CD4-positive, alpha-beta T cell treated with Interleukin-6 for 4 hours (primary cell): ENCODE measurements at places on chromosomes 3 and 15.

DNA sequence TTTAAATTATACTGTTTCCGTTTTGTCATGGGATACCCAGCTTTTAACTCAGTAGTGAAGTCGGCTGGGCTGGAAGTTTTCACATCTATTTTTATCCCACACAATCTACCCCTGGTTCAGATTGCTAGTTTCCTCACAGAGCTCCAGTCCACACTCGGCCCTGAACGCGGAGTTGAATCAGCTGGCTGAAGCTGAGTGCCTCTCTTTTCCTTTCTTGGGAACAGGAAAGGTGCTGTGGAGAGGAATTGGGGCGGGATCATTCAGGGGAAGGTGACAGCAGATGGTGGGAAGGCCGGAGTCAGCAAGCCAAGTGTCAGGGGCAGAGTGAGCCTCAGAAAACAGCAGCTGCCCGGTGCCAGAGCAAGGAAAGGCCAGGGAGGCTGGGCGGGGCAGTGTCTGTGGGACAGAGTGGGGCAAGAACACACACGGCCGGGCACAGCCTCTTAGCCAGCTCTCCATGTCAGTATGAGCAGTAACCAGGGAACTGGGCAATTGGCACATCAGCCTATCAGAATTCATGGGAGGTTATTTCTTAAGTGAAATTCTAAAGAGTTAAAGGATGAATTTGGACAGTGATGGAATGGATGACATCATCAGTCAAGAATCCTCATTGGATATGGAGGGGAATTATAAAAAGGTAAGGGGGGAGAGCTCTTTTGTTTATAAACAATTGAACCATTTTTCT is 135.7 kb upstream of the IL12A start:
- DNase-seq = no peak

- DNase-seq = no peak
Observed at GRCh38 chr15:42154956-42155355, 1.5 kb downstream of the PLA2G4F start.

GRCh38 chr3:151792411-151792810 is 21.5 kb upstream of the AADAC start:
- no peak for DNase-seq

DNA sequence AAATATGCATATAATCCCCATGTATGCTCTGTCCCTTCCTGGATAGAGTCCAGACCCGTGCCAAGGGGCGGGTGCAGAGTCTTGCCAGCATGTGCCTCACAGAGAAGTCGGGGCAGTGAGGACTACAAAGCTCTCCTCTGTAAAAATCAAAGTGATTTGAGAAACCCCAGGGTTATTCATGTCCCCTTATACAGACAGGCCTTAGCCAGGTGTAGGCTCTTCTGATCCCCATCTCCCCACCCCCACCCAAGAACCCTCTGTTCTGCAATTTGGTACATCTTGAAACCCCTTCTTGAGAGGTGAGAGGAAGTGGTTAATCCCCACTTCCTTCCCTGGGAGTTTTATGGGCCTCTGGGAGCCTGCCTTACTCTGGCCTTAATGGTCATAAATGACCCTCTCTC is 24.7 kb downstream of the TRIM71 start:
- DNase-seq = no peak

DNA sequence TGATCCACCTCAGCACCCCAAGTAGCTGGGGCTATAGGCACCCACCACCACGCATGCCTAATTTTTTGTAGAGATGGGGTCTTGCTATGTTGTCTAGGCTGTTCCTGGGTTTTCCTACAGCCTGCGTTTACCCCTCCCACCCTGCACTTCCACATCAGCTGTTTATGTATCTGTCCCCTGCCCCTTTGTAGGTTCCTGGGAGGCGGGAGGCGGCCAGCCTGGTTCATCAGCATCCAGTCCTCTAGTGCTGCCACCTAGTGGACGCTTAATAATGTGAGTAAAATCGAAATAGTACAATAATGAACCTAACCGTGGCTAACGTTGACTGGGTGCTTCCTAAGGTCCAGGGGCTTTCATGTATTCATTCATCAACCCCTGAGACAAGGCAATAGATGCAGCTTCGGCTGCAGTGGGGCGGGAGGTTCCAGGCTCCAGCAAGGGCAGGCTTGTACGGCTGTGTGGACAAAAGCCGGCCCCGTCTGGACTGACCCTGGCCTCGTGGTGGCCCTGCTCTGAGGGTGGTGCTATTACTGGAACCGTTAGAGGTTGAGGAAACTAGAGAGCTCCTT is 1.2 kb upstream of the LCTL start:
- peak; percentile 67 for DNase-seq

GRCh38 chr3:191952186-191952585 is 491.2 kb downstream of the PYDC2 start:
- DNase-seq = no peak

DNA sequence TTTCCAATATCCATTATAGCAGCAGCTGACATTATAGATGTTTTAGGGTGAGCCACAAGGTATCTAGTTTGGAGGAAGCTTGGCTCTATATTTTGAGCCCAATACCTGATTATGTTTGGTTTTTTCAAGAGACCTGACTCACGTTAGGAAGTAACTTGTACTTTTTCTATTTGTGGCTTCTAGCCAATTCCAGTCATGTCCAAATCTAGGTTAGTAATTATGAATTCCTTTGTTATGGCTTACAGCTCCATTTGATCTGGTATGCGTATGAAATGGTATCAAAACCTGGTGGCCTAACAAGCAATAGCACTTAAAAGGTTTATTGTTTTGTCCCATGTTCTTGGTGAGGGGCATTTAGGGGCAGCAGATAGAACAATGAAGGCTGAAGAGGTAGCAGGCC is 115.9 kb downstream of the TOP2B start:
- no peak for DNase-seq

DNA sequence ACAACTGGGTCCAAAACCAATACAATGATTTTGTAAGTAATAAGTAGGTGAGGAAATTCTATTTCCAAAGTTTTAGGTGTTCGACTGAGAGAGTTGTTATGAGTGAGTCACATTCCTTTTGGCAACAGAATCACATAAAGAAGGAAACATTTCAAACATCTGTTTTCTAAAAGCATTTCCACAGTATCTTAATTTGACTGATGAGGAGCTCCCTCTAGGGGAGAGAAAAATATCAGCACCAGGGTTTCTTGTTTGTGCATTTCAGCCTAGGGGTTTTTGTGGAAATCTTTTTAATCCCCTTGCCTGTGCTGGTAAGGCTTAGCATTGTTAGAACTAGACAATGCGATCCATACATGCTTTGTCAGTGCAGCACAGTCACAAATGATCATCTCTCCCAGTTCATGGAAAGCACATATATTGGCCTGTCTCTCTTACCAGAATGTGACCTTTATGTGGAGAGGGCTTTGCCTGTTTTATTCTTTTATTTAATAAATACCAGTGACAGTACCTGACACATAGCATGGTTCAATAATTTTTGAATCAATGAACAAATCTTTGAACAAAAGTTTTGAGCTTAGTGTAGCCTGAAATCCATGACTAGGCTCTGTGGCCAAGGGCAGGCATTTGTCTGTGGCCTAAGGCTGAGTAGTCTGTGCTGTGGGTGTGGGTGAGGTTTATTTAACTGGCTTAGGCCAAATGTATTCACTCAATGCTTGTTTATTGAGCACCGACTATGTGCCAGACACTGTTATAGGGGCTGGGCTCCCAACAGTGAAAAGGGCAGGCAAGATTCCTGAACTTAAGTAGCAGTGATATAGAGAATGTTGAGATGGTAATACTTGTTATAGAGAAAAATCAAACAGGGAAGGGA is 21.1 kb upstream of the IQCF6 start:
- DNase-seq = peak; percentile 32

GRCh38 chr3:172984914-172985313 is 156.1 kb downstream of the SPATA16 start:
- no peak for DNase-seq
